ENCODE measurements at places on chromosomes 12 and 14. TPM values are rescaled to one million over a fixed set of nuclear protein-coding genes. Genes with fewer than 3 reads are reported as not detected.
A peak's percentile ranks its signal among the peaks of the same experiment; 100 is the strongest.

GRCh38 chr12:13942826-13943225 lies 38.6 kb downstream of the GRIN2B start:
- no peak overlapping the region for H3K27ac ChIP-seq

GRCh38 chr12:29131539-29131938 lies 17.5 kb upstream of the FAR2 start:
- no peaks in the 10 kb centered on the region for H3K4me1 ChIP-seq
- no peak overlapping the region for H3K27ac ChIP-seq
- no peak overlapping the region for H3K4me3 ChIP-seq
- peak; percentile 44 for DNase-seq
- H3K27me3 ChIP-seq: no peaks in the 10 kb centered on the region

GRCh38 chr14:20215196-20215595 lies 8.3 kb upstream of the OR11H6 start:
- DNase-seq: no peak
- H3K27ac ChIP-seq: no peak overlapping the region
- no peak overlapping the region for H3K4me3 ChIP-seq
- no peaks in the 10 kb centered on the region for H3K4me1 ChIP-seq
- no peaks in the 10 kb centered on the region for H3K36me3 ChIP-seq
- no peaks in the 10 kb centered on the region for H3K27me3 ChIP-seq

GRCh38 chr14:74077401-74077800 lies 6.9 kb downstream of the ALDH6A1 start:
- H3K4me3 ChIP-seq: no peak overlapping the region
- H3K27me3 ChIP-seq: no peaks in the 10 kb centered on the region
- no peaks in the 10 kb centered on the region for H3K4me1 ChIP-seq
- H3K36me3 ChIP-seq: peaks cover 4% of the 10 kb centered on the region

DNA sequence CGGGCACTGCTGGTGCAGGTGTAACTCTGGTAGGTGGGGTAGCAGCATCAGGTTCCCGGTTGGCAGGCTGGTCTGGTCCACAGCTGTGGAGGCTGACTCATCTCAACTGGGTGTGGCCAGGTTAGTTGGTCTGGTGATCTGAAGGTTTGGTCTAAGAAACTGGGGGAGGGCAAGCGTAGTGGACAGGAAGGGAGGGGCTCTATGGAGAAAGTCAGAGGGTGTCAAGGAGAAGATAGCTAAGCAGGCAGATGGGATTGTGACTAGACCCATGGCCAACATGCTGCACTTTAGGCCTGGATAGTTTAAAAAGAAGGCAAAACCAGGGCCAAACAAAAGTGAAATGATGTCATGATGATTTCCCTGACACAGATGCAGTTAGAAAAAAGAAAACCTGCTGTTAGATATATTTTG lies 7.9 kb downstream of the TRIM9 start:
- DNase-seq: no peak
- H3K27ac ChIP-seq: no peak overlapping the region
- no peaks in the 10 kb centered on the region for H3K4me1 ChIP-seq

BATF gene
- 7.2 TPM for polyA plus RNA-seq

STAC3 gene
- polyA plus RNA-seq: 4.5 TPM

All from adrenal gland (tissue), 19 donors.